CD4-positive, alpha-beta T cell treated with Interleukin-12 subunit alpha and Interleukin-12 subunit beta, for 1 hour (primary cell): ENCODE measurements at places on chromosomes 2 and 18.

- DNase-seq = no peak
Measured at GRCh38 chr18:78547817-78548216, 431.8 kb upstream of the SALL3 start.

GRCh38 chr2:241577413-241578122 is 19.0 kb downstream of the BOK start:
- DNase-seq = no peak

DNA sequence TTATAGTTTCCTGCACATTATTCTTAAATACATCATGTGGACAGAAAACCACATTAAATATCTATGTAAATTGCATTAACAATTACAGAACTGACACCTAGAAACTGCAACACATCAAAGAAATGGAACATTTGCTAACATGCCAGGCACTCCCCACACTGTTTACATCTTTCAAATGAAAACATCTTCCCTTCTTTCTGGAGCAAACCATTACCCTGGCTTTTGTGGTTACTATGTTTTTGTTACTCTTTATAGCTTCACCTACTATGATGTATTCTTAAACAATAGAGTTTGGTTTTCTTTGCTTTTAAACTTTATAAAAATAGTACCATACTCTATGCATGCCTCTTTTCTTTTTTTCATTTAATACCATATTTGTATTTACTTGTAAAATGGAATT is 1894.5 kb upstream of the CELF4 start:
- no peak for DNase-seq

- no peak for DNase-seq
Measured at GRCh38 chr18:74410441-74410992, 46.6 kb downstream of the DIPK1C start.

DNA sequence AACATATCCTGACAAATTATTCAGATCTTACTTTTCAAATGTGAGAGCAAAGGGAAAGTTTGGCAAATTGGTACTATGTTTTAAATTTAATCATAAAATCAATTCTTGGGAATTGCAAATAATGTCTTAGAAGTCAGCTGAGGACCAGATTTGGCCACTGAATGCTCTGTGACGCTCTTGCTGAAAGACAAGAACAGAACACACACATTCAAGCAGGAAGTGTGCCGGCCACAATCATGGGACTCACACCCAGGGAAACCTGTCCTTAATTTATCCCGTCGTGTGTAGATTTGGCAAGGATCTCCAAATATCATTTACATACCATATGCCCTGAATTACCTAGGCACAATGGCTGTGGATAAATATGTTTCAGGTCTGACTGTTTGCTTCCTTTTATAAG is 253.1 kb downstream of the TCF4 start:
- no peak for DNase-seq

GRCh38 chr2:168948621-168949212 is 47.6 kb downstream of the G6PC2 start:
- peak; percentile 20 for DNase-seq

DNA sequence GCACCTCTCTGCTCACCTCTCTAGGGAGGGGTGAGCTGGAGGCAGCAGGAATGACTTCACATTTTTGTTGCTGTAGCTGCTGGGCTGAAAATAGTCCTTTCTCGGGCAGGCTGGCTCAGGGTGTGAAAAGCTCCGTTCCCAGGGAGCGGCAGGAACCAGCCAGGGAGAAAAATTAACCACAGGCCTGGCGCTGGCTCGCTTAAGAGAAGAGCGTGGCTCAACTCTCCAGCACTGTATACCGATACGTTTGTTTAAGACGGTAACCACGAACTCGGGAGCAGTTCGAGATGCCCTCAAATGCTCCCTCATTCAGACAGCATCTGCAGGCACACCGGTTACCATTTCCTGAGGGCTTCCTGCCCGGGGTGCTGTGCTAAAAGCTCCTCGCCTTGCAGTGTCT is 129.6 kb downstream of the CELF4 start:
- DNase-seq = no peak

DNA sequence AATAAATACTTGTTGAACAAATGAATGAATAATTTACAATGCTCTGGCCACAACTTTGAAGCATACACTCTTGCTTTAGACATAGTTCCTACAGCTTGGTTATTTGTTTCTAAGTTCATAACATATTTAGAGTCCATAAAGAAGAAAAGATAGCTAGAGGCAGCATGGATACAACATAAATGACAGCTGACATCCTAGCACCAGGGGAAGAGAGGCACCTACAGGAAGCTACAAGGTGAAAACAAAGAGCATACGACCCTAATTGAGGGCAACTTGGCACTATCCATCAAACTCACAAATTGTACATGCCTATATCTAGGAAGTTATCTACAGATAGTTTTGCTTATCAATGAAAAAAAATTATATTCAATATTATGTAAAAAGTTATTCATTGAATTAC is 88.9 kb downstream of the PLEKHM3 start:
- no peak for DNase-seq

GRCh38 chr2:109062145-109062858 is 66.7 kb upstream of the SH3RF3 start:
- no peak for DNase-seq

DNA sequence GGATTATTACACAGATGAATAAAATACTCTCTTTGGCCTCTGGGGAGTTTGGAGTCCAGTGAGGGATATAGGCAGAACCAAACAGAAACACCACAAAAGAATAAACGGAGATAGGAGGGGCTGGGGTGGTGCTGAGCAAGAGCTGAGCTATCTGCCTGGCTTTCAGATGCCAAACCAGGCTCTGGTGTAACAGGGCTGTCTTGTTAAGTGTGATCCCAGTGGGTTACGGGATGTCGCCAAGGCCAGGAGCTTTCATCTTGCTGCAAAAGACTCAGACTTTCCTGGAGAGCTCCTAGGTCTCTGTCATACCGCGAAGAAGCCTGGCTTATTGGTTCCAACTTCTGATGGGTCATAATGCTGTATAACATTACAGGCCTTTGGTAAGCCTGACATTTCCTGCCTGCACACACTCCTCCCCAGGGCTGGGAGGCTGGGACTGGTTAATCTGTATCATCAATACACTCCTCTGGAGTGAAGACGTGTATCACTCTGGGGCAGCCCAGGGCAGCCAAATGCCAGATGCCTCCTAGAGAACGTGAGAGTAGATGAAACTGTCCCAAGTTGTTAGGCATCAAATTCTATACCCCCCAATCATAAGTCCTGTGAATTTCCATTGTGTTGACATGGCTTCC is 60.5 kb downstream of the STPG4 start:
- no peak for DNase-seq

DNA sequence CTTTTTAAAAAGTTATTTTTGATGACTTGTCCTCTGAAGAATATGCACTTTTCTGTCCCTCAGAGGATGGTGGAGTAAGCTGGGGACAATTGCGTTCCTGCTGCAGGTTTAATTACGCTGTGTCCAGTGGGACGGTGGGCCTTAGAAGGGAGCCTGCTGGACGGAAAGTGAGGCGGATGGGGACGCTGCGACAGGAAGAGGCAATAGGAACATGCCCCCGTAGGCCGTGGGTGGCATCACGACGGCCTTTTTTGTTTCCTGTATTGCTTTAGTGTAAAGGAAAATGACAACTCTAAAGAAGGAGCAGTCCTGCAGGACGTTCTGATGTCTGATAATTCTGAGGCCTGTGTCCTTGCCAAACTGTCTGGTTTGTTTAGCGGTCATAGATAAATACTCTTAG is 121.6 kb downstream of the NFATC1 start:
- DNase-seq = peak; percentile 45

- no peak for DNase-seq
Measured at GRCh38 chr18:35512761-35513160, 15.0 kb upstream of the INO80C start.

GRCh38 chr2:231172025-231172424 is 26.4 kb upstream of the ARMC9 start:
- no peak for DNase-seq

DNA sequence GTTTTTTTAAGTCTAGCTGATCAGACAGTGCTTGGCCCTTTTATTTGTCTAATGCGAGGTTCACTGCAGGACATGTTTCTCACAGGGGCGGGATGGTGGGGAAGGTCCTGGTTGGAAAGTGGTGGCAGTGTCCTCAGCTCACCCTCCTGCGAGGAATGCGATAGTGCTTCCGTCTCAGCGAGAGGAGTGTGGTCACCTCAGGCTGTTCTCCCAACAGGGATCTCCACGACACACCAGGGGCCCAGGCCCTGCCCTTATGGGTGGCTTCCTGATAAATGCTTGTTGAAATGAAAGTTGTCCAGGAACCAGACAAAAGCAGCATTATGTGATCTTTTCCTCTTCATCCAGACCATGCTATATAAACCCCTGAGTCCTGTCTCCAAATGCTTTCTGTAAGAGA is 70.1 kb downstream of the BOLA3 start:
- DNase-seq = no peak

DNA sequence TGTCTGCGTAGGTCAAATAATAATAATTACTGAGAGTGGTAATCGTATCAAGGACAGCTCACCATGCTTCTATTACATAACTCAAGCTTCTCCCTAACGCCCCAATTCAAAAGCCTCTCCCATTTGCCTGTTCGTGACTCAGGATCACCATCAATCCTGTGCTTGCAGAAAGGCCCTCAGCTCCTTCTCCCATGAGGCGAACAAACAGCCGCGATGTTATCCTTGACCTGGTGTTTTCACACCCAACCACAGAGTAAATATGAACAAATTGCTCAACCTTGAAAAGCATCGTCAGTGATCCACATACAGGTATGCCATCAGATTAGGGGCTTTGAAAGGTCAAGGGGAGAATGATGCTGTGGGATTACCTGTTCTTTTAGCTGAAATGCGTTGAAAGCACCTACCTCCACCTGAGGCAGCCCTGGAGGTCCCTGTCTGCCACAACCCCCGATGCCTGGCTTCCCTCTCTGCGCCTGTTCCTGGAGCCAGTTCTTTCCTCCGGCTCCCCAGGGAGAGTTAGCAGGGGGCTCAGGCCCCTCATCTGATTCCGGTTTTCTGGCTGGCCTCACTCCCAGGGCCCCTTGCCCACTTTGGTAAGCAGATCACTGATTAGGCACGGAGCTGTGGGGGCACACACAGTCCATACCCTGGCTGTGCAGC is 39.1 kb upstream of the ODC1 start:
- DNase-seq = no peak
